GM23248 (cell line): ENCODE measurements at places on chromosomes 5 and 9. TPM values are rescaled to one million over a fixed set of nuclear protein-coding genes. Genes with fewer than 3 reads are reported as not detected.

IGIP gene
- 13.0 and 16.3 TPM in 2 replicates for total RNA-seq

PDE6A gene
- total RNA-seq, result not detected in 2 replicates

EQTN gene
- not detected in 2 replicates for total RNA-seq

ARSI gene
- total RNA-seq, result 4.2 and 4.3 TPM in 2 replicates

DNA sequence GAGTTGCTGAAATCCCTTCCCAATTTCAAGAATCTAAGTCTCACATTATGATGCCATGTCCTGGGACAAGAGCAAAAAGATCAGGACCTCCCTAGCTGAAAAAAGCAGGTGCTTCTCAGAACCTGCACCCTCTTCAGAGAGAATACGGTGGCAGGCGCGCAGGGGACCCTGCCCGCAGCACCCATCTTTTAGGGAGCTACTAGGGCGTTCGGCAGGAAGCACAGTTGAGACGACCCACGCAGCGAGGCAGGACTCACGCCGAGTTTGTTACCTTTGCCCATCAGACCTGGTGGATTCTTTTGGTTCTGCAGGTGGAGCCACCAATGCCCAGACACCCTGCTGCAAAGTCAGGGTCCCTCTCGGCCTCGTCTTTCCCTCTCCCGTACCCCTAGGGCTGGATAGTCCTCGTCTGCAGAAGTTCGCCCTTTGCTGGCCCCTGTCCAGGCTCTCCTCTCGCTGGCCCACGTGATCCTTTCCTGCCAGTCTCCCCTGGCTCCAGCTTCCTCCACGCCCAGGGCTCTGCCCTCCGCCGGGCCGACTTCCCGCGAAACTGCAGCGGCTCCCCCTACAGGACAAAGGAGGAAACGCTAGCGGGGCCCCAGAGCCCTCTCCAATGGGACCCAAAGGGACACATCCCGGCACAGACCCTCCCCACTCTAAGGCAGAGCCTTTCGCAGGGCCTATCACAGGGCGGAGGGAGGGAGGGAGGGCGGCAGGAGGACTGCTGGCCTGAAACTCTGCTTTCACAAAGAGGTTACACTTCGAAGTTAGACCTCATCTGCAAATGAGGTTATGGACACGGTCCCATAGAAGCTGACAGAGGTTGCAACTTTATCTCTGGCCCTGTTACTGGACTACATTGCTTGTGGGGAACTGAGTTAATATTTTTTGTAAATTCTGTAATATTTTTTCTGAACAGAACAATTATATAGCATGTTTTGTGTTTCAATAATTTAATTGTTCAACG lies 28.8 kb downstream of the TMEM174 start:
- no peak overlapping the region for H3K4me3 ChIP-seq
- H3K27ac ChIP-seq, result no peak overlapping the region
- no peaks in the 10 kb centered on the region for H3K36me3 ChIP-seq
- no peaks in the 10 kb centered on the region for H3K27me3 ChIP-seq

- no peaks in the 10 kb centered on the region for H3K27me3 ChIP-seq
- DNase-seq, result peak; percentile 50
- H3K27ac ChIP-seq, result peak overlapping the region; percentile 45
- H3K4me1 ChIP-seq, result peaks cover 5% of the 10 kb centered on the region; the same call in 1 of the 2 replicates
Observed at GRCh38 chr5:55338810-55339243, 31.0 kb downstream of the MTREX start.

- no peaks in the 10 kb centered on the region for H3K27me3 ChIP-seq
- peaks cover 12% of the 10 kb centered on the region for H3K4me1 ChIP-seq
- no peak overlapping the region for H3K4me3 ChIP-seq
- DNase-seq, result no peak
Observed at GRCh38 chr5:55934115-55934613, 60.6 kb downstream of the IL6ST start.

GRCh38 chr9:87233899-87234455 lies 263.7 kb upstream of the DAPK1 start:
- H3K36me3 ChIP-seq, result no peaks in the 10 kb centered on the region
- H3K4me3 ChIP-seq, result no peak overlapping the region
- no peak for DNase-seq
- H3K4me1 ChIP-seq, result 0 out of 2 replicates have a peak, but pooled peaks cover 6% of the 10 kb centered on the region
- H3K27ac ChIP-seq, result no peak overlapping the region
- H3K27me3 ChIP-seq, result no peaks in the 10 kb centered on the region

DNA sequence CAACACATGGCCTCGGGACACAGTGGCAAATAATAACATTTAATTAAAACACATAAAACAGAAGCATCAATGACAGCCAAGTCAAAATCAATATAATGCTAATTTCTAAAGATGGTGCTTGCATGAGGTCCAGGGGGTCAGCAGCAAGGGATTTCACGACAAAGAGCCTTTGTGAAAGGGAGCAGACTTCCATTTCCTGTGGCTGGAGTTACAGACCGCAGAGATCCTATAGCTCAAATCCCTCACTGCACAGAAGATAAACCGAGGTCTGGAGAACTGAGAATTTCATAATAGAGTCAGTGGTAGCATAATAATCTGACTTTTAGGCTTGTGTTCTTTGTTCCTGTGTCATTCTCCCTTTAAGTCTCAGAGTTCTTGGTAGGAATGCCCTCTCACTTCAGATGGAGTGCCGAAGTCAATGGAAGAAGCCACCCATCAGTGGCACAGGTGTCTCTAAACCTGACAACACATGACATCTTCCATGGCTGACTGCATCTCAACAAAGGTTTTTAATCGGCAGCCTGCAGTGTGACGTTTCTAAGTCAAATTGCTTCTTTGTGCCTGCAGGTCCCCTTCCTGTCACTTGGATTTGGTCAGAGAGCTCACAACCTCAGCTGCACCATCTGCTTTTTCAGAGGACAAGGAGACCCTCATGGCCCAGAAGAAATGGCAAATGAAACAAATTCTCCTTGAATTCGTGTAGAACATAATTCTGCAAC lies 67.4 kb downstream of the CARTPT start:
- H3K4me3 ChIP-seq, result no peak overlapping the region
- no peak overlapping the region for H3K27ac ChIP-seq
- no peaks in the 10 kb centered on the region for H3K36me3 ChIP-seq
- H3K27me3 ChIP-seq, result peaks cover 14% of the 10 kb centered on the region; the same call in 1 of the 2 replicates
- no peak for DNase-seq

DNA sequence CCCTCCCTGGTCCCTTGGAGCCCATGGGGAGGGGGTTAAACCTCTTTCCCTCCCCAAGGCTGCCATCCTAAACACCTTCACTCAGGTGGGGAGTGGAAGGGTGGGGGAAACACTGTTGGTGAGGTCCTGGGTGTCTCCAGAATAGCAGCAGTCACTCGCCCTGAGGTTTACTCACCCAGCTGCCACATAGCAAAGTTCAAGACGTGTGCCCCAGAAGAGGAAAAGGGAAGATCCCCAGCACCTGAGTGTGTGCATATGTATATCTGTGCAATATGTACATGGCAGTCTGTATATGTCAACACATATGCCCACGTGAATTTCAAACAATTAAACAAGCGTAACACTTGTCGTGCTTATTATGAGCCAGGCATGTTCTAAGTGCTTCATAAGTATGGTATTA lies 31.3 kb upstream of the SMU1 start:
- no peaks in the 10 kb centered on the region for H3K27me3 ChIP-seq
- H3K27ac ChIP-seq, result peak overlapping the region; percentile 82
- peaks cover 12% of the 10 kb centered on the region for H3K36me3 ChIP-seq
- DNase-seq, result peak; percentile 42
